AG09319 (cell line): ENCODE measurements at places on chromosomes 16 and 17.

DNA sequence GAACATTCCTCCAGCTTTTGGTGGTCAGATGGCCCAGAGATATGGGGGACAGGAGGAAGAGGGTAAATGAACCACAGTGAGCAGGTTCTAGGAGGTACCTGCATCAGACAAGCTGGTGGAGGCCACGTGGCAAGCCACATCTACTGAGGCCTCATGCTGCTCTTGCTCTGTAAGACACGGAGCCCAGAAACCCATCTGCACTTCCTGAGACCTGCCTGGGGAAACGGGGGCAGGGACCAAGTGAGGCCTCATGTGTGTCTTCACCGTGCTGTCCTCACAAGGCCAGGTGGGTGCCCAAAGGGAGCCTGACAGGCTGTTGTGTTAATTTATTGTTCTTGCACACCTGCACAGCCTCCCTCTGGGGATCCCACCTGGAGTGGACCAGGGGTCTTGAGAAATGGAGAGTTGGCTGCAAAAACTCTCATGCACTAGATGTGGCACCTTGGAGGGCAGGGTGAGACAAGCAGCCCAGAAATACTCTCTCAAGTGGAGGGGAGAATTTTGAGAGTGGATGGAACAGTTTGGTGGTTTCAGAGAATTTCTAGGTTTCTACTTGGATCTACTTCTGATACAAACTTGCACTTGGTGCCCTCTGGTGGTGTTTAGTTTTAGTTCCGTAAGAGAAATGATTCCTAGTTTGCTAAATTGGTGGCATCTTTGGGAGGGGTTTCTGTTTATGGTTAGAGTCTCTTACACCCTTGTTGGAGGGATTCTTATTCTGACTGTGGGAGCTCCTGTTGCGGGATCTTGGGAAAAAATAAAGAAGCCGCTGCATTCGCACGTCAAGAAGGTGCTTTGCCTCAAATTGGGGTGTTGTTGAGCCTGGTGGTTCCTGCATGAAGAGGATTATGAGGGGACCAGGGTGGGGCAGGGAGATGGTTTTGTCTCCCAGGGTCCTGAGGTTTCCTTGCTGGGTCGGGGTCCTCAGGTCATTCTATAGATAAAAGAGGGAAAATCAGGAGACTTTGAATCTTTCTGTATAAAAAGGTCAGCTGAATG, 47.5 kb downstream of the SLC6A2 start:
- DNase-seq, result peak; percentile 41

GRCh38 chr17:60142872-60143499, 6.8 kb upstream of the CA4 start:
- peak; percentile 60 for DNase-seq

GRCh38 chr17:10618202-10618635, 38.9 kb downstream of the MYH3 start:
- peak; percentile 37 for DNase-seq

DNA sequence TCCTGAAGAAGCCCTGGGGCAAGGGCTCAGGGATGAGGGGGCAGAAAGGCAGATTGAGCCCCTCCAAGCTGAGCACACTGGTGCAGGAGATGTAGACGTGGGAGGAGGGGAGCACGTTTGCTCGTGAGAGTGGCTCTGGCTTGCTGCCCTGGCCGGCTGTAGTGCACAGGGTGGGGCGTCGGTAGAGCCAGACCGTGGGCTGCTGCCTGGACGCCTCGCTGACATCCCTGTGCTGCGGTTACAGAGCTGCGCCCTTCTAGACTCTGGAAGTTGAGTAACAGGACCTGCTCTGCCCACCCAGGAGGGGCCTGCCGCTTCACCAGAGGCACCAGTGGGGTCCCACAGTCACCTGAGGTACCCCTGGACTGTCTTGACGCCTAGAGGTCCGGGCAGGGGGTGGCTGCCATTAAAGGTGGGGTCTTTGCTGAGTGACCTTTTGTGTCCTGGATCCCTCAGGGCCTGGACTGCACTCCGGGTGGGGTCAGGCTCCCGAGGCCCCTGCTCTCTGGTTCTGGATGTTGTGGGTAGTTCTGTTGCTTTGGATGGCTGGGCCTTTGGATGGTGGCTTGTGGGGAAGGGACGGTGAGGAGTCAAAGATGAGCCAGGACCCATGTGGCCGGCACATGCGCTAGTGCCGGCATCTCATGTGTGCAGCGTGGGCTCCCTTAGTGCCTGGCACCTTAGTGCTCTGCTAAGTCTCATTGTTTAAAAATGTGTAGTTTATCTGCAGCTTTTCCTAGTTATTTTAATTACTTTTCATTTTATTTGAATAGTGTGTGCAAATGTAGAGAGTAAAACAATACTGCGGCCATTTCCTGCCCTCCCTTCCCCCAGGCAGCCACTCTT, 41.7 kb downstream of the PGS1 start:
- DNase-seq, result no peak

DNA sequence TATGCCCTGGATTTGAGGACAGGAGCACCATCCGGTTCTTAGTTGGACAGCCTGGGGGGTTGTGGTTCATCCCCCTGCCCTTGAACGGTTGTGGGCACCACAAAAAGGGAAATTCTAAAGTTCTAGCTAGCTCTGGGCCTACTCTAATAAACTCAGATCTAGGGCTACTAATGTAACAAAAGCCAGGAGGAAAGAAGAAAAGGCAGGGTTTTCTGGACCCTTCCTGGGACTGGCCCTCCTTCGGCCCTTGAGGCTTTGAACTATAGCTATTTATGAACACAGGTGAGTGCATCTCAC, 15.1 kb downstream of the ETV4 start:
- DNase-seq, result no peak

- no peak for DNase-seq
These were observed 7.8 kb downstream of the TMEM98 start for GRCh38 chr17:32935726-32936125.

DNA sequence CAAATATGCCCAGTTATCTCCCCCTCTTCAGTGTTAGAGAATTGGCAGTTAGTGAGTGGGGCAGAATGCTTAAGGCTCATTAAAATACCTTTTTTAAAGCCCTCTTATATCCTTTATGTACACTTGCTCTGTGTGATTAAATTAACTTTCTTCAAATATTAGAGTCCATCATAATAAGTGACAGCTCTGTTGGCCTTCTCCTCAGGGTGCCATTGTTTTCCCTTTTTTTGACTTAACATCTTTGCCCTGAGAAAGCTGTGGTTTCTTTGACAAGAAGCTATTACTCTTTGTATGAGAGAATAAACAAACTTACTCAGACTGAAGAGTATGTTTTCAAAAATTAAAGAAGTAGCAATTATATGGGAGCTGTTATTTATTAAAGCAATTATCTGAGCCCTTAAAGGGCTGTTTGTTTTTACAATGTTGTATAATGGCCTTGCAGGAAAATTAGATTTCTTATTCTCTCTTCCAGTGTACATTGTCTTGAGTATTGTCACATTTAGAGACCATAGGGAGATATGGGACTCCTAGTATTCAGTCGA, 13.4 kb downstream of the RBBP6 start:
- no peak for DNase-seq

DNA sequence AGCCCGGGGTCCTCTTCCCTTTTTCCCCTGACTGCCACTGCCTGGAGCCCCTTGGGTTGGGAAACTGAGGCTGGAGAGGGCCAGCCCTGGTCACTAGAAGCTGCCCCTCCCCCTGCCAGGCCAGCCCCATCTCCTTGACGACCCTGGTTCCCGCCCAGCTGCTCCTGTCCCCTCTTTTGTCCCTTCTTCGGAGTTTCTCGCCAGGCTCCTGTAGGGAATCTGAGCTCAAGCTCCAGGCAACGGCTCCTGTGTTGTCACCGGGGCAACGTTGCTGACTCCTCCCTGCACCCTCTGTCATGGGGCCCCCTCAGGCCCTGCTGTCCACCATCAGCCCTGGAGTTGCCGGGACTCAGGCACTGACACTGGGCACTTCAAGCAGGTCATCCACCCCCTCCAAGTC, 5.7 kb downstream of the LLGL1 start:
- no peak for DNase-seq

DNA sequence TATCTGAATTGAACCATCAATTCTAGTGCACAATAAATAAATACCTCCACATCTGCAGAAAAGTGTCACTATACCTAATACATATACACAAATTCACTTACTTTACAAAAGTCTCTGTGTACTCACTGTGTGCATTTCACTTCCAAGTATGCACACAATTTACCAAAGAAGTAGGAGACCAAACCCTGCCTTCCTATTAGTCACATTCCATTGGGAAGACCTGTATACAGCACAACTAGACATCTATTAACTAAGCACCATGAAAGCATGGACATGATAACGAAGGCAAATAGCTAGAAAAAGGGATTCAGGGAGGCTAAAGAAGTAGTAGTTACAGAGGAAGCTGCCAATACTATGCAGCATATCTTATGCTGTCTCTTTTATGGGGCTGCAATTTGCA, 139.5 kb downstream of the SNX11 start:
- DNase-seq, result no peak

- no peak for DNase-seq
These were observed 33.8 kb upstream of the SBK1 start for GRCh38 chr16:28258567-28258966.

- DNase-seq, result no peak
These were observed 4.5 kb upstream of the ZC3H7A start for GRCh38 chr16:11801481-11802021.

DNA sequence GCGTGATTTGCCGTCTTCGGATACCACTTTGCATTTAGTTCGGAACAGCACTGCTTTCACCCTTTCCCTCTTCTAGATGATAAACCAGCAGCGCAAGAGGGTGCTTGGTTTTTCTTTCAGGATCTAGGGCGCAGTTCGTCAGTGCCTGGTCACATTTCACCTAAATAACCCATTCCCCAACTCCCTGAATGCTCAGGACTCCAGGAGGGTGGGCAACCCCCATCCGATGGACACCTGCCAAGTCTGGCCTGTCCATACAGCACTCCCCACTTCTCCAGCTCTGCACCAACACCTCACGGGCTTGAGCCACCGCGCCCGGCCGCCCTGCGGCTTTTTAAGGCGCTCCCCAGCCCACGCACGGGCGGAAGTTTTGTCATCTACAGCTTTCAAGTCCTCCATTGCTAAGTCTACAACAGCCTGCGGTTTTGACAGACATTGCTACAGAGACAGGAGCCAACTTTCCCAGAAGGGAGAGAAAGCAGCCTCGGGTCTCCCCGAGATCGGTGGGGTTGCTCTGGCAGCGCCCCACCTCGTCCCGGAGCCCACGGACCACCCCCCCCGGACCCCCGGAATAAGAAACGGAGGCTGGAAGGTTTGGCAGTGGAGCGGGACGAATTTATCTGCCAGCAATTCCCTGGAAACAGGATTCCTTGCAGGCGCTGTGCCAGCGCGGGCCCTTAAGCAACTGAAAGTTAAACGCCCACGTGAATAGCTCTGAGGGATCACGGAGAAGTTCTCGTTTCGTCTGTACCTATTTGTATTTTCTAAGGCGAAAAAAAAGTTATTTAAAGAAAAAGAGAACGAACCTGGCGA, 38.6 kb upstream of the SLFN13 start:
- DNase-seq, result no peak

DNA sequence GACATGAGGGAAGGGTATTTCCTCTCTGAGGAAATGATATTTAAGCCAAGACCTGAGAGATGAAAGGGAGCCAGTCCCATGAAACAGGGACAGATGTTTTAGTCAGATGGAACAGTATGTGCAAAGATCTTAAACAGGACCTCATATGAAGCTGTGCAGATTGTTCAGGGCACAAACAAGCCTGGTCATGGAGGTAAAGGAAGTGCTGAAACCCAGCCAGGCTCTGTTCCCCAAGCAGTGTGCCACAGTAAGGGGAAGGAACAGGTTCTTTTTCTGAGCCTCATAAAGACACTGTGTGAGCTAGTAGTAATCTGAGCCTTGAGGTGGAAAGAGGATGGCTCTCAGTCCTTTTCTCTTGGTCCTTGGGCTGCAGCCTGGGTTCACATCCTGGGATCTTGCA, 159.9 kb downstream of the ANKFN1 start:
- DNase-seq, result no peak

GRCh38 chr17:19287651-19288050, 50.5 kb downstream of the EPN2 start:
- no peak for DNase-seq

- DNase-seq, result no peak
These were observed 217.4 kb upstream of the PSMD7 start for GRCh38 chr16:74079232-74079586.

DNA sequence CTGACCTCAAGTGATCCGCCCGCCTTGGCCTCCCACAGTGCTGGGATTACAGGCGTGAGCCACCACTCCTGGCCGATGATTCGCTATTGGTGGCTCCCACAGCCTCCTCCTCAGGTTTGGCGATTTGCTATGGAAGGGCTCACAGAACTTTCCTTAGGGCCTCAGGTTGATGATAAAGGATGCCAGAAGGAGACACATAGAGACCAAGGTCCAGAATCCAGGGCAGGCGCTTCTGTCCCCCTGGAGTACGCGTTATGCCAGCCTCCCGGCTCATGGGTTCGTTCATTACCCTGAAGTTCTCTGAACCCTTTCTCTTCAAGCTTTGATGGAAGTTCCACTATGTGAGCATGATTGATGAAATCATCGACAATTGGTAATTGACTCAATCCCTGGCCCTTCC, 19.9 kb downstream of the LGALS3BP start:
- DNase-seq, result no peak

GRCh38 chr17:79306424-79307318, 232.0 kb downstream of the ENGASE start:
- DNase-seq, result no peak

- DNase-seq, result no peak
These were observed 46.9 kb upstream of the WSCD1 start for GRCh38 chr17:6023036-6023831.

- DNase-seq, result no peak
These were observed 52.5 kb downstream of the SHCBP1 start for GRCh38 chr16:46568472-46569230.

DNA sequence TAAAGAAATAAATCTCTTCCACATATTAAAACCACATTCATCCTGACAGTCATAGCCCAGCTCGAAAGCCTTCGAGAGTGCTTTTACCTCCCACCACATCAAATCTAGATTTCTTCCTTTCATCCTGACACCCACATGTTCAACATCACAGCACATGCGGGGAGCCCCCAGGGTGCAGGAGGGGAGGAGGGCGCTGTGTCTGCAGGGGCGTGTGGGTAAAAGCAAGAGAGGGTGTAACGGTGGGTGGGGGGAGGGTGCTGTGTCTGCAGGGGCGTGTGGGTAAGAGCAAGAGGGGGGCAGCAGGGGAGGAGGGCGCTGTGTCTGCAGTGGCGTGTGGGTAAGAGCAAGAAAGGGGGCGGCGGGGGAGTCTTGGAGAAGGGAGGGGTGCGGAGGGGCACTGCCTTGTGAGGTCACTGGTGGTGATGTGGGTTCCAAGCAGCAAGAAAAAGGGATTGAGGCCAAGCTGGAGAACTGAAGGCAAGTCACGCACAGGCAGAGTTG, 34.7 kb downstream of the ADCY9 start:
- DNase-seq, result peak; percentile 49

- no peak for DNase-seq
These were observed 46.5 kb downstream of the KATNIP start for GRCh38 chr16:27596411-27596810.

DNA sequence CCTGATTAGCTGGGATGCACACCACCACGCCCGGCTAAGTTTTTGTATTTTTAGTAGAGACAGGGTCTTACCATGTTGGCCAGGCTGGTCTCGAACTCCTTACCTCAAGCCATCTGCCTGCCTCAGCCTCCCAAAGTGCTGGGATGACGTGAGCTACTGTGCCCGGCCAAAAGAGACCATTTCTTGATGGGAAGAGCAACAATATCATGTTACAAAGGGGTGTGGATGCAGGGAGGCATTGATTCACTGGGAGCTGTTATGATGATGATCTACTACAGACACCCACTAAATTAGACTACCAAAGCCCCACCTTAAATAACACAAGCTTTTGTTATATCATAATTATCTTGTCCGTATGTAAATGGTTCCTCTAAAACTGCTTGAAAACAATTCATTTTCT, 81.4 kb upstream of the PSMD7 start:
- DNase-seq, result no peak

- no peak for DNase-seq
These were observed 225.1 kb downstream of the IRX3 start for GRCh38 chr16:54061454-54061853.

GRCh38 chr16:52547004-52547833, at the start of gene TOX3:
Gene TOX3 (minus strand): TSS chr16:52547143. CDS start chr16:52546723, 420 bp downstream.
- DNase-seq, result no peak
